ENCODE measurements at places on chromosomes 16 and 17.
A peak's percentile ranks its signal among the peaks of the same experiment; 100 is the strongest.

- DNase-seq: no peak
Measured at GRCh38 chr16:52471650-52472370, 75.1 kb downstream of the TOX3 start.

DNA sequence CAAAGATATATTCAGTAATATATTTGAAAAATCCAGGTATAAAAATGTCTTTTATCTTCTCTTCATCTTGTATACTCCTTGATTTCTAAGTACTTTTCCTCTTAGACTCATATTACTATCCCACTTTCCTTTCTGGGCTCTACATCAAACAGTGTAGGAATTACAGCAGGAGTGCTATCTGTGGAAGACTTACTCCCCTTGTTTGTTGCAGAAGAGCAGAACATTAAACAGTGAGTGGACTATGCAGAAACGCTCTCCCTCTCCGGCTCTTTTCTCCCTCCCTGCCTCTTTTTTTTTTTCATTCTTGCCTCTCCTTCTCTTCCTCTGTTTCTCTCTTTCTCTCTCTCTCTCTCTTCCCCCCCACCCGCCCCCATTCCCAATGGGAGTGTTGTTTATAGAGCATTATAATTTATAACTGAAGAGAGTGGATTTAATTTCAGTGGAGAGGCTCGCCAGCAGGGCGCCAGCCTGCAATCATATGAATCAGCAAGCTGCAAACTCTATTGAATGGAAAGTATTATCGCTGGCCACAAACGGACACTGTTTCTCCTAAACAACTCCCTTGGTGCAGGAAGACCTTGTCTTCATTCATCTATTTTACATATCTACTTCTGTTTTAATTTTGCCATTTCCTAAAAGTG lies 242.3 kb upstream of the TBX2 start:
- DNase-seq: peak; percentile 74

GRCh38 chr17:28173801-28174200 lies 131.3 kb downstream of the NLK start:
- peak; percentile 57 for DNase-seq

DNA sequence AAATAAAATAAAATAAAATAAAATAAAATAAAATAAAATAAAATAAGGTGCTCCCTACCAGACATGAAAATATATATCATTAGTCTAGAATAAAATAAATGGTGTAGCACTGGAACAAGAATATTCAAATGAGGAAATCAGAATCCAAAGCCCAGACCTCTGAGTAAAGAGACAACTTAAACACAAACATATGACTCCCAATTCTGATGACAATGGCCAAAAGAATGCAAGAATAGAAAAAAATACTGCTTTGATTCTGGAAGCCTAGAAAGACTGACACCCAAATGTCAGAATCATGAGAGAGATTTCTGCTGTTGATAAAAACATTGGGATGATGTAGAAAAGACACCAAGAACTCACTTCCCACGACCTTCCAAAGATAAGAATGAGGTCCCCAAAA lies 27.9 kb downstream of the MYOCD start:
- no peak for DNase-seq

- no peak for DNase-seq
Measured at GRCh38 chr16:71626858-71627213, 852 bp downstream of the MARVELD3 start.

GRCh38 chr17:50468304-50469207 lies at the start of gene CHAD:
Gene CHAD (minus strand): TSS chr17:50468880. CDS start chr17:50468813, 67 bp downstream.
- no peak for DNase-seq

DNA sequence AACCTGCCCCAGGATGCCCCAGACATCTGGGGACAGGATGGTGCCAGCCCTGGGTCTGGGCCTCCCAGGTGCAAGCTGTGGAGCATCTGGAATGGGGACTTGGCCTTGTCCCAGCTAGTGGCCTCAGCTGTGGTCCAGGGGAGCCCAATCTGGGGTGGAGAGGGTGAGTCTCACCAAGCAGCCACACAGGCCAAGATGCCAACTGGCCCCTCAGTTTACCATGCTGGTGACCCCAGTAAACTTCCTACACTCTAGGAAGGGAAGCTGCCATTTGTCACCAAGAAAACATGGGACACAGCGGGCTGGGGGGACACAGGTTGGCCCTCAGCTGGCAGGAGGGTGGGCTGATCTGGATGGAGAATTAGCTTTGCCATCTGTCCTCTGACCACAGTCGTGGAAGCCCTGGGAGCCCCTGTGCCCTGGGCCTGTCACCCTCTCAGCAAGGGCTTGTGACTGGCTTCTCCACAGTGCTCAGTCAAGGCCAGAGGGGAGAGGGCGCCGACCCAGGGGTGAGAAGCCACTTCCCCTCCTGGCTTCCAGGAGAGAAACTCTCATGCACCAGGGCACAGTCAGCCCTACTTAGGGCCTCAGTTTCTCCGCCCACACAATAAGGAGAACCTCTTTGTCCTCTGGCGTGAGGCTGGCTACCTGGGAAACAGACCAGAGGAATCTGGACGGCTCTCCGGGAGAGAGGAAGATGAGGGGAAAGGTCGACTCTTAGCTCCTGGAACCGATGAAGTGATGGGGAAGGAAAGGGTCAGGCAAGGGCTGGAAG lies 126.4 kb upstream of the SMURF2 start:
- no peak for DNase-seq

DNA sequence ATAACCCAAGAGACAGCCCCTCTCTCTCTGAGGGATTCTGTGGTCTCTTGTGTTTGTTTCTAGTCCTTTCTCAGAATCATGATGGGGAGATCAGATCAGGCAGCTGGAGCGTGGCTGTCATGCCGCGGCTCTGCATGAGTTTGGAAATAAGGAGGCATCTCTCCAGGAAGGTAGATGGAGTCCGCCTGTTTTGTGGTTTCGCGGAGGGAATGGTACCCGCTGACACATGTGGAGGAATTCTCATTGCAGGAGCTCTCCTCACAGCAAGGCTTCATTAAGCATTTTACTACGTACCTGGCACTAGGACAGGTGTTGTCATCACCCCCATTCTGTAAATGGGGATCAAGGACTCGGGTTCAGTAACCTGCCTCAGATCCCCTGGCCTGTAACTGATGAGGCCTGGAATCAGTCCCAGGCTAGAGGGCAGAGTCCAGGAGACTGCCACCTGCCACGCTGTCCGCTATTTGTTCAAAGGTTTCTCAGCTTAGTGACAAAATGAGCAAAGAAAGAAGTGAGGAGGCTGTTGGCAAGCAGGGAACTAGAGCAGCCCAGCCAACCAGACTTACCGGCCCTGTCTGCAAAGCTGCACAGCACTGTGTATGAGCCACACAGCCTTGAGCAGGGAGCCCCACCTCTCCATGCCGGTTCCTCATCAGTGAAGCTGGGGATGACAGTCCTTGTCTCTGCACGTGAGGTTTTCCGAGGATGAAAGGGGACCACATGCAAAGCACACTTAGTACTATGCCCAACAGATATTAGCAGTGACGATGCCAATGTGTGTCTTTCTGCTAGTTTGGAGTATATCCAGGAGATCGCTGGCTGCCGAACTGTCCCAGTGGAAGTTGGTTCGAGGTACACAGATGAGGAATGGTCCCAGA lies 11.0 kb downstream of the KDM8 start:
- DNase-seq: no peak

DNA sequence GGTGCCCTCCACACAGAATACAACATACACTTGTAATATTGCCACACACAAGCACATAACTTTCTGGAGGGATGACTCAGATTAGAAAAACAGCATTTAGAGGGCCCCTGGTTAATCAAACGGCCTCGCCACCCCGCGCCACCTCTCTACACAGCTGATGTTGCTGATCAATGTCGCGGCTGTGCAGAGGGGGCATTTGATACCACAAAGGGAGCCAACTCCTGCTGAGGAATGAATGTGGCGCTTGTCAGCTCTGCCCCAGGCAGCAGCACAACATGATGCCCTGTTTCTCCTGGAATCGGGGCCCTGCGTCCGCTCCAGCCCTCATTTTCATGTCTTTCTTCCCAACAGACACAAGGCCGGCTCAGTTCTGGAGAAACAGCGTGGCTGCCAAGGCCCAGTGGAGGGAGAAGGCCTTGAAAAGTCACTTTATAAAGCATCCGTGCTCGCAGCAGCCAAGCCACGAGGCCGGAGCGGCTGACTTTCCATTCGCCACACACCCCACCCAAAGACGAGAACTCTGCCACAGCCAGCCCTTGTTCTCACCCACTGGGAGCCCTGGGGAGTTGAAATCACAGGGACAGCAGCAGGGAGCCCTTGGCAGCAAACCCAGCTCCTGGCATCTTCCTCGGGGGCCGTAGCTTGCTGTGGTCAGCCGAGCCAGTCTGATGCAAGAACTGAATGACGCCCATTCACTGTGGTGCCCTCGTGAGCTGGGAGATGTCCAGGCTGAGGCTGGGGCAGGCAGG lies 65.6 kb downstream of the XYLT1 start:
- peak; percentile 76 for DNase-seq

Measured in cardiac fibroblast (primary cell).